ENCODE measurements at places on chromosomes 2 and 18.
A peak's percentile ranks its signal among the peaks of the same experiment; 100 is the strongest.

GRCh38 chr18:12934454-12935071 is 13.2 kb upstream of the SEH1L start:
- peak; percentile 6 for DNase-seq

DNA sequence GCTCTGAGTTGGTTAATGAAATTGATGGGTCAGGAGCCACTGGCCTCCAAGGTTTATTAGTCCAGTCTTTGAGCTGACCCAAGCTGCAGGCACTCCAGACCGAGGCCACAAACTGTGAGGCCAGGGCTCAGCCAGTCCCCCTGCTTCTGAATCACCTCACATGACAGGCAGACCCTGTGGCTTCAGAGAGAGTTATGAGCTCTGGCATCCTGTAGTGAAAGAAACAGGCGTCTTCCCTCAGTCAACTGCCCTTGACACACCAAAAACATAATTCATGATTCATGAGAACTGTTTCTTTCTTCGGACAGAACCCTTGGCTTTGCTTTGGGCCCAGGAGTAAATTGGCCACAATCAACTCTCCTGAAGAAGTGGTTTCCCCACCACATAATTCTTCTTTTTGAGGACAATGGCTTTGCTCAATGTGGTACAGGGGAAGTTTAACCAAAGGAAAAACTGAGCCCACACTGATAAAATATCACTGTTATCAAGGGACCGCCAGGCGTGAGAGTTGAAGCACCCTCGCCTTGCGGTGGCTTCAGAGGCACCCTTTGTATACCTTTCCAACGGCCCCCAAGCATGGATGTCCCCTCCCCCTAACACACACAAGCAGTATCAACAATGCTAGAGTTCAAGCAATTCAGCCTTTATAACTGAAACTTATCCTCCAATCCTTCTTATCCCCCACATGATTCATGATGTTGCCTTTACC is 226.9 kb downstream of the CYRIA start:
- DNase-seq = no peak

GRCh38 chr2:222842491-222843174 is 18.2 kb upstream of the ACSL3 start:
- DNase-seq = no peak

DNA sequence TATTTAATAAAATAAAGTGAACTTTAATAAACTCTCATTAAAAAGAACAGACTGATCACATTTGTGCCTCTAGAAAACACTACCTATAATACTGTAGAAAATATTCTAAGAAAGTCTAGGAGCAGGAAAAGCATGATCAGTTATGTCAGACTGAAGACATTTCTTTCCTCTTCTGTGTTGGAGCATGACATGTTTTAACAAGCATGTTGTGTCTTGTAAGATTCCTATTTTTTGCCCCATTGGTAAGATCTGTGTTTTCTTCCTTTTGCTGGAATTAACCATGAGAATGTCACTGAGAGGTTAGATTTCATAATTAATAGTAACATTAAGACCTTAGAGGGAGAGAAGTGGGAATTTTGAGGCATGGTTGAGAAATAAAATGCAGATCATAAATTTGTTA is 27.7 kb downstream of the LAMA3 start:
- DNase-seq = no peak

GRCh38 chr2:106531676-106532214 is 44.6 kb downstream of the CD8B2 start:
- DNase-seq = no peak
